HCT116 (cell line): ENCODE measurements at places on chromosomes 2 and 18.

GRCh38 chr18:79629606-79630005, 50.0 kb upstream of the CTDP1 start:
- DNase-seq, result no peak

DNA sequence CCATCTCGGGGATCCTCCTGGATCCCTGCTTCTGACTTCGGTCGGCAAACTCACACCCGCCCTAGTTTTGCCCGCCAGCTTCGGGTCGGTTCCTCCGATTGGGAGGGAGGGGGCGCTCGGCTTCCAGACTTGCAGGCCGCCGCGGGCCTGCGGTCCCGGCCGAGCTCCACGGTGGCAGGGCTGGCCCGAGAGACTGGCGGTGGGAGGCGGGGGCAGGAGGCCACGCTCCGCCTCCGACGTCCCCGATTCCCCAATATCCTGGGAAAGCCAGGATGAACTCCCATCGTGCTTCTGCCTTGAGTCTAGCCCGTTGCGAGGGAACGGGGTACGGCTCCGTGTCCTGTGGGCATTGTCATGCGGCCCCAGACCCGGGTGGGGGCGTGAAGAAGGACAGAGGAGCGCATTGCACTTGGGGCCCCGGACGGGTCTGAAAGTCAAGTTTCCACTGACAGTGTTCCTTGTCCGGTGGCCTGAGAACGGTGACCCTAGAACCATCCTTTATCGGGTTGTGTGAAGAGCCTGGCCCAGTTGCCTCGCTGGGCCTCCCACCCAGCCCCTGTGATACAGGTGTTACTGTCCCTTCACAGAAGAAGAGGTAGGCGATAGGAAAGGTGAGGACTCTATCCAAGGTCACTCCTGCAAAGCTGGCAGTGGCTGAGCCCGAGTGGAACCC, 2.4 kb upstream of the INHBB start:
- peak; percentile 59 for DNase-seq

- DNase-seq, result no peak
Measured at GRCh38 chr18:46916551-46917107, 678 bp downstream of the PIAS2 start.

DNA sequence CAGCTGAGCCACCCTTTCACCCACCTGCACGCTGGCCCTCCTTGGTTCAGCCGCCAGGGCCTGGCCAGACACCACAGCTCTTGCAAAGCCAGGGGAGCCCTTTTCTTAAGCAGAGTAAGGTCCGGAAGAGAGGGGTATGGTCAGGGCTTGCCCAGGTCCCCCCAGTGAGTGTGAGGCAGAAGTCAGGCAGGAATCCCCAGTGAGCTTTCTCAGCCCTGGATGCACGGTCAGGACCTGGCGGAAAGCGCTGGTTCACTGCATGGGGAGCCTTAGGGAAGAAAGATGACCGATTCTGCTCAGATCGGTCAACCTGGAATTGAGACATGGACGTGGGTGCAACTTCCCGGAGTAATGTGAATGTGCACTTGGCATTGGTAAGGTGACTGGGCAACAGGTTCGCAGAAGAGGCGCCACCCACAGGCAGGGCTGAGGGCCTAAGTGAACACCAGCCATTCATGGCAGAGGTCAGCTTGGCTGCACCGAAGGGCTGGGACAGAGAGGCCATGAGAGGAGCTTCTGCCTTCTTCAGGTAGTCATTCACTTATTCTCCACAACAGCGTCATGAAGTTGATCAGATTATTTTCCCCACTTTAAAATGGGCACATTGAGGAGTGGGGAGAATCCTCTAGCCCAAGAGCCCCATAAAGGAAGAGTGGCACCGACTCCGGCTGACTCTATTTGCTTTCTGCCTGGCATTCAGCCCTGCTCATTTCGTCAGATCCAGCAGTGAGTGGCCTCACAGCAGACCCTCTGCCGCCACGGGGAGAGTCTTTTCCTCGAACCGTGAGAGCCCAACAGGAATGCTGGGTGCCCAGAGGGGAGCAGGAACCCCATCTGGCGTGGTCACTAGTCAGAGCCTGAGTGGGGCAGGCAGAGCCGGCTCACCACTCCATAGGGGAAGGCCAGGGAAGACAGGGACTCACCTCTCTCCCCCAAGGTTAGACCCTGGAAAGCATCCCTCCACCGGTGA, 35.8 kb downstream of the SCTR start:
- no peak for DNase-seq

- DNase-seq, result no peak
Measured at GRCh38 chr2:9824956-9825720, 18.1 kb upstream of the TAF1B start.

- DNase-seq, result no peak
Measured at GRCh38 chr2:120766470-120767351, 31.0 kb downstream of the GLI2 start.

DNA sequence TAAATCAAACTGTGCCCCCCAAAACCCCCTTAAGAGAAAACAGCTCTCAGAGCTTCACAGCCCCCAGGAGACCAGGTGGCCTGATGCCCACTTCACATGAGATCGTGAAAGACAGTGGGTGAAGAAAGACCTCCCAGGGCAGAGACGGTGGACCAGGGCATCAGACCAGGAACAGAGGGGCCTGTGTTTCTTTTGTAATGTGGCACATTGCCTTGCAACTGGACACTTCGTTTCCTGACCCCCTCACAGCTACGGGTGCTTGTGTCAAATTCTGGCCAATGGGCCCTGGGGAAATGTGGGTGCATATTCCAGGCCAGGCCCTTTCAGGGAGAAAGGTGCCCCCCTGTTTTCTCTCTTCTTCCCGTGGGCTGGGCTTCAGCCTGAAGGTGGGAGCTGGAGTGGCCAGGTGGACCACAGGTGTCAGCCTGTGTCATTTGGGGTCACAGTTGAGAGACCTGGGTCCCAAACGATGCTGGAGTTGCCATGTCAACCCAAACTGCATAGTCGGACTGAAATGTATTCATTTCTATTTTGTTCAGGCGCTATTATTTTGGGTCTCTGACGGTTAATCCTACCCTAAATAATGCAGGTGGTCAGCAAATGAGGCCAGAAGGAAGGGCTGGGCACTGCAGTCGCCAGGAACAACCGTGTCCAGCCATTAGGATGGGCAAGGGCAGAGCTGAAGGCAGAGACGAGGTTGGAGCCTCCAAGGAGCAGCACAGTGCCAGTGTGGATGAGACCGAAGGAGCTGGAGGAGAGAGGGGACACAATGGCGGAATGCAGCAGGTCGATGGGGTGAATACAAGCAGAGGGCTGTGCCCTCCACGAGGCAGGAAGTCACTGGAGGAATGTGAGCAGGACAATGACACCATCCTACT, 338.2 kb downstream of the EIPR1 start:
- DNase-seq, result no peak
